PC-3 (cell line): ENCODE measurements at places on chromosomes 3 and 15. TPM values are rescaled to one million over a fixed set of nuclear protein-coding genes. Genes with fewer than 3 reads are reported as not detected.

- H3K27me3 ChIP-seq = no peaks in the 10 kb centered on the region
- peaks cover 5% of the 10 kb centered on the region; the same call in 1 of the 2 replicates for H3K4me1 ChIP-seq
- no peak overlapping the region for H3K4me3 ChIP-seq
- no peaks in the 10 kb centered on the region for H3K36me3 ChIP-seq
- H3K27ac ChIP-seq = no peak overlapping the region
Observed at GRCh38 chr3:23389686-23390085, 186.6 kb downstream of the UBE2E2 start.

DNA sequence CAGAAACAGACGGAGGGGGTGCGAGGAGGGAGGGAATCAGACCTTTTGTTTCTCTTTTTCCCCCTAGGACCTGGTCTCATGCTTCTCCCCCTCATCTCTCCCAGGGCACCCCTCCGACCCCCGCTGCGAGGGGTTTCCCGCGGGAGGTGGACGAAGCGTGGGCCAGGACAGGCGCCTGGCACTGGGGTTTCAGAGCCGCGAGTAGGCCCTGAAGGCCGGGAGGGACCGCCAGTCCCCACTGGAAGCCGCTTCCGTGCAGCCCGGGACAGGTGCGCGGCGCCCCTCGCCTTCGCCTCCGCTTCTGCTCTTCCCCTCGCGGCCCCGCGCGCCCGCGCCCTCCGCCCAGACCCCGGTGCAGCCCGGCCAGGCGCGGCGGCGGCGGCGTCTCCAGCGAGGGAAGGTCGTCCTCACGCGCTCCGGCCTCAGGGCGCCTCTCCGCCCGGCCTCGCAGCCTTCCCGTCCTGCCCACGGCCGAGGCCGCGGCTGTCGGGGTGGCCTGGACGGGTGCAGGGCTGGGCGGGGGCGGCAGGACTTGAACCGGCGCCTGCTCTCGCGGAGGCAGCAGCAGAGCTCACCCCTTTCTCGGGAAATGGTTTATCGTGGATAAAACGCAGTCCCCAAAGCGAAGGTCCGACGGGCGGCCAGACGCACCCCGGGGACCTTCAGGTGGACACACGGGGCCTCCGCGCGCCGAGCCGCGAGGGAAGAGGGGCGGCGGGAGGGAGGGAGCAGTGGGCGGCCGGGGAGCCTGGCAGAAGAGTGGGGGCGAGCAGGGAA, 31.5 kb upstream of the ADAMTS17 start:
- no peak overlapping the region for H3K27ac ChIP-seq
- H3K4me3 ChIP-seq = no peak overlapping the region
- no peak for DNase-seq
- no peaks in the 10 kb centered on the region for H3K36me3 ChIP-seq
- no peaks in the 10 kb centered on the region for H3K4me1 ChIP-seq

DNA sequence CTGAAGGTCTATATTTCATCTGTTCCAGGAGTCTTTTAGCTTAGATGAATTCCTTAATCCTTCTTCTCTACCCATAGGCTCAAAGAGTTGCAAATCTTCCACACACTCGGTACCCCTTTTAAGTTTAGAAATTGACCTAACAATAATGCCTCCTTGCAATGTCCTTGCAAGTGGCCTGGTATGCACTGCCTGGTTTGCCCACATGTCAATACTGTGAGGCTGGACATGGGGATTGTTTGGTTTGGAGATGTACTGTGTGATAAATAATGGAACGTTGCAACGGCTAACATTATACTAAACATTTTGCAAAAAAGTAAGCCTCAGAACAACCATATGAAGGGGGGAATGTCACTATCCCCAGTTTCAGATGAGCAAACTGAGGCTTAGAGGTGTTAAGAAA, 22.4 kb upstream of the TPM1 start:
- DNase-seq = no peak
- H3K27me3 ChIP-seq = no peaks in the 10 kb centered on the region
- no peaks in the 10 kb centered on the region for H3K36me3 ChIP-seq

FAM81A gene
- 2.5 and 8.1 TPM in 2 replicates for total RNA-seq

HESX1 gene
- 3.9 TPM in 1 of 2 replicates, not detected in the other for total RNA-seq
